Stimulated activated CD8-positive, alpha-beta memory T cell treated with anti-CD3 and anti-CD28 coated beads, Interleukin-15, amount 100 ng/mL, for 48 hours (primary cell): ENCODE measurements at places on chromosomes 4 and X.

DNA sequence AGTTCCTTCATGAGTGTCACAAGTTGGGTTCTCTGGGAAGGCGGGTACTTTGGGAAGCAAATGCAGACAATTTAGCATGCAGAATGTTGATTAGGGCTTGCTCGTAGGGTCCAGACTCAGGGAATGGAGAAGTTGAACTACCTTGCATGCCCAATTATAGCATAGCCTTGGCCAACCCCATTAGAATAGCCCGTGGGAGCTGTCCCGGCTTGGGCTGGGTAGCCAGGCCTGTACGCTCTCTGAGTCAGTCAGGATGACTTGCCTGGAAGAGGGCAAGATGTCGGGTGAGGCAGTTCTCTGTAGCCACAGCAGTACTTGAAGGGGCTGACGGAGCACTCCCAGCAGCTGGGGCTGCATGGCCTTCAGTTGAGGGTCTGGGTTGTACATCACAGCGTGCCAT lies 19.5 kb downstream of the KIAA0232 start:
- DNase-seq: no peak

DNA sequence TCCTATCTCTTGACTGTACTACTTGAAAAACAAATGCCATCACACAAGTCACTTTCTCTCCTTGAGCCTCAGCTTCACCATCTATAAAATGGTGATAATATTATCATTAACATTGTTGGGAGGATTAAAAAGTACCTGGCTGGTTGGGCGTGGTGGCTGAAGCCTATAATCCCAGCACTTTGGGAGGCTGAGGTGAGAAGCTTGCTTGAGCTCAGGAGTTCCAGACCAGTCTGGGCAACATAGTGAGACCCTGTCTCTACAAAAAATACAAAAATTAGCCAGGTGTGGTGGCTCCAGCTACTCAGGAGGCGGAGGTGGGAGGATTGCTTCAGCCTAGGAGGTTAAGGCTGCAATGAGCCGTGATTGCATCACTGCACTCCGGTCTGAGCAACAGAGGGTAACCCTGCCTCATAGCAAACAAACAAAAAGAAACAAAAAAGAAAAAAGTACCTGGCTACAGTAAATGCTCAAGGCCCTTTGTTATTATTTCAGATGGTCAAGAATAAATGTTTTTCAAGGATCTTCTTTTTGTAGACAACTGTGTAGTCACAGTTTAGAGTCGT lies 120.3 kb downstream of the CHRNA9 start:
- DNase-seq: no peak

DNA sequence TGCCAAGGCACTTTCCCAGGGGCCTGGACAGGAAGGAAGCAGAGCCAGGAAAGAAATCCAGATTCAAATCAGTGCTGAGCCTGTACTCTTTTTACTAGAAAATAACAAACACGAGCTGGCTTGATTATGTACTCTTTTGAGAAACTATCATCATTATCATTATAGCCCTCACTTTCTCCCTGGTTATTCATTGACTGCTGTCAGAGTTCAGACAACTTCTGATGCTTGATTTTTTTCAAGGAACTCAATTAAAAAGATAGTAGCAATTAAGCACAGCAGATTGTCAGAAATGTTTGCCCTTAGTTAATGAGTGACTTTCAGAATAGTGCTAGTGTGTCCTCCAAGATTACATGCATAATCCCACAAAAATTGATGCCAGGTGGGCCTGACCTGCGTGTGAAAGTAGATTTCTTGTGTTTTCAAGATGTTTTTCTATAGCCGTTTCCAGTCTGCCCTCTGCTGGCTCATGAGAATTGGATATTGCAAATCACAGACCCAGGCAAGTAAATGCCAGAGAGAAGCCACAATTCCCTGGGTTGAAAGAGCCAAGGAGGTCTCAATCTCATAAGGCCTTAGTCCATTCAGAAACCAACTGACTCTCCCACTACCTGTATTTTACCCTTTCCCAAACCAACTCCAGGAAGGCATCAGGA lies 14.3 kb upstream of the PNPLA4 start:
- no peak for DNase-seq

DNA sequence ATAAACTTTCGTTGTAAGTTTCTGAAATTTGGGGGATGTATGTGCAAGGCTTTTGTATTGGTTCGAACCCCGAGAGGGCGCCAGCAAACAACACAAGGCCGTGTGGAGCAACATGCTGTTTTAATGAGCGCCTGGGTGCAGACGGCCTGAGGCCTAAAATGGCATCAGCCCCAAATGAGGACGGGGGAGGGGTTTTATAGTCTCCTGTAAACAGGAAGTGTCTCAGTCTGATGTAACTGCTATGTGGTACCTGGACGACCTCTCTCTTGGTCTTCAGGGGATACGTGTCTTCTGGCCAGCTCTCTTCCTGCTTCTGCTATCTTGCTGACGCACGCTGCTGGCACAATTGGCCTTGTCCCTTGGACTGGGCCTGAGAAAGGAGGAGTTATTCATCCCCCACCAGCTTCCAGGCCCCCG lies 1348.0 kb downstream of the ADGRL3 start:
- DNase-seq: no peak

DNA sequence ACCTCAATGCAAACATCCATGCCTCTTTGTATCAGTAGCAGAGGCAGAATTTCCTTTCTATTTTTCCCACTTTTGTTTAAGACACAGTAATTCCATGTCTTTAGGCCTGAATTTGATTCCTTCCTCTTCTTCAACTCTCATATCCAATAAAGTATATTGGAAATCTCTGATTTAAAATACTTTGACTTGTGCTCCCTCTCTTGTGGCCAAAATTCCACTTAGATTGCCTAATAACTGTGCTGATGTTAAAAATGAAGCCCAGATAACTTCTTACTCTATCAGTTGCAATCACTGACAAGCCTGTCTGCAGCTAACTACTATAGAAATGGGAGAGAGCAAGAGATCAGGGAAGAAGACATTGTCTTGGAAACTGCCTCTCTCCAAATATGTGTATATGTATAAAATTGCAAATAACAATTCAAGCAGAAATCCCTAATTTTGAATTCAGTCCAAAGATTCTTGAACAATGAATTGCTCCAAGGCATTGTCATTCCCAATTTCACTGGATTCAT lies 163.5 kb upstream of the SPIN4 start:
- no peak for DNase-seq

GRCh38 chr4:152434011-152434410 lies 101.9 kb downstream of the FBXW7 start:
- DNase-seq: no peak

GRCh38 chrX:73992019-73992418 lies 312.0 kb upstream of the ZCCHC13 start:
- DNase-seq: no peak
